ENCODE measurements at places on chromosomes 3 and 15.

DNA sequence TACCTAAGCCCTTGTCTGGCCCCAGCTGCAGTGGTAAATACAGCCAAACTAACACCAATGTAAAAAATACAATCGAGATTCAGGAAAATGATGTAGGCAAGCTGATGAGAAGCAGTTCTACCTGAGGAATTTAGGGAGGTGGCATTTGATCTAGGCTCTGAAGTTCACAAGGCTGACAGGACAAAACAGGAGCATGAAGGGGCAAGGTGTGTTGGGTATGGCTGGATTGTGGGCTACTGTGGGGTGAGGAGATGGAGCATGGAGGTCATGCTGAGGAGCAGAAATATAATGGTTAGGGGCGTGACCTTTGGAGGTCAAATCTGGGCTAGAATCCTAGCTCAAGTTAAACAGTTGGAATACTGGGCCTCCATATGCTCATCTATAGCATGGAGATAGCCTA is 6.5 kb downstream of the NDUFB4 start:
- DNase-seq, result no peak
- H3K27me3 ChIP-seq, result no peaks in the 10 kb centered on the region
- peaks cover 5% of the 10 kb centered on the region for H3K4me1 ChIP-seq
- no peak overlapping the region for H3K27ac ChIP-seq

DNA sequence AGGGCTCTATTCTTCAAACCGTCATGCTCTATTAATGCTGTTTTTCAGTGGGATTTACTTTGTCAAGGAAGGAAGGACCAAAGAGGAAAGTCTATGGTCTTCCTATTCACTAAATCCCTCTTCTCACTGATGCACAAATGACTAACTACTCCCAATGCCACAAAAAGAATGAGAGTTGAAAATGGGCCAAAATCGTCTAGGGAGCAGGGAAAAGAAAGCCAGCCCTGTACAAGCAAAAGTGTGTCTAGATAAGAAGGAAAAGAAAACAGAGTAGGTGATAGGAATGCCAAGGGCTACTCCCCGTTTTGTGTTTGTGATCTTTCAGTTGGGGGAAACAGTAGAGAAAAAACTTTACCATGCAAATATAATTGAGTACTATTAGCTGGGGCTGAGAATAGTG is 97.2 kb upstream of the TMCO5A start:
- DNase-seq, result no peak
- H3K4me3 ChIP-seq, result no peak overlapping the region

- H3K4me3 ChIP-seq, result no peak overlapping the region
- H3K27me3 ChIP-seq, result peaks cover 6% of the 10 kb centered on the region
- no peak for DNase-seq
Measured at GRCh38 chr3:120489421-120489820, 38.6 kb upstream of the FSTL1 start.

GRCh38 chr3:128923576-128923975 is 44.2 kb downstream of the ACAD9 start:
- H3K36me3 ChIP-seq, result peaks cover 59% of the 10 kb centered on the region
- no peaks in the 10 kb centered on the region for H3K4me1 ChIP-seq
- no peak overlapping the region for H3K4me3 ChIP-seq
- no peak for DNase-seq
- H3K27ac ChIP-seq, result no peak overlapping the region

DNA sequence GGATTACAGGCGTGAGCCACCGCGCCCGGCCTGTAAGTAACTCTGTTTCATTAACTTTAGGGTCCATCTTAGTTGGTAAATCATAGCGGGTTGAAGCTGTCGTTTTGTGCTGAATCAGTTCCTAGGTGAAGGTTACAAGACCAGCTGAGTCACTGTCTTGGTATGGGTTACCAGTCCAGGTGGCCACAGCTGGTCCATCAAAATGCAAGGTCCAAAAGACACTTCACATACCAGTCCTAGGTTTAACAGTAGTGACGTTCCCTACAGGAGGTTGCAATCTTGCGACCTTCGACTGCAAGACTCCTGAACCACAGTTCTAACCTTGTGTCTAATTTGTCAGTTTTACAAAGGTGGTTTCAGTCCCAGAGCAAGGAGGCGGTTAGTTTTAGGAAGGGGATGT is 160.1 kb upstream of the ATP10A start:
- no peak for DNase-seq
- H3K36me3 ChIP-seq, result no peaks in the 10 kb centered on the region
- no peak overlapping the region for H3K27ac ChIP-seq
- no peaks in the 10 kb centered on the region for H3K4me1 ChIP-seq
- peaks cover 27% of the 10 kb centered on the region for H3K27me3 ChIP-seq

DNA sequence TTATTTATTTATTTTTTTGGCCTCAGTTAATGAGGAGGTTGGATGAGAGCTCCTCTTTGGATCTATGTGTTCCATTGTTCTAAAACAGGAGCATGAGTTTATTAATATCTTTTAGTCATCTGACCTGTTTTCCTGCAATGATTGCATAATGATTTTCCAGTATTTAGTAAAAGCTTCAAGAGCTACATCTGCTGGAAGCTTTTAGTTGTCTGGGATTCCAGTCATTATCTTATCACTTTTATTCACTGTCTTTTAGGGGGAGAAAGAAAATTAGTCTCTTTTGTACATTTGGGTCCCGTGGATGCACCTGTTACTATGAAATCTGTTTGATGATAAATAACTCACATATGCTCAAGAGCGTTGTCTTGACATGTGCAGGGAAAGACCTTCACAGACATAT is 1270.0 kb downstream of the ROBO1 start:
- H3K4me1 ChIP-seq, result peaks cover 20% of the 10 kb centered on the region
- DNase-seq, result no peak
- H3K36me3 ChIP-seq, result no peaks in the 10 kb centered on the region

- peaks cover 9% of the 10 kb centered on the region for H3K4me1 ChIP-seq
- no peak for DNase-seq
- no peak overlapping the region for H3K27ac ChIP-seq
Measured at GRCh38 chr3:37601832-37602231, 259.8 kb upstream of the CTDSPL start.

- H3K4me1 ChIP-seq, result peaks cover 20% of the 10 kb centered on the region
- peaks cover 70% of the 10 kb centered on the region for H3K36me3 ChIP-seq
- DNase-seq, result no peak
- H3K27ac ChIP-seq, result no peak overlapping the region
- no peak overlapping the region for H3K4me3 ChIP-seq
Measured at GRCh38 chr3:105828703-105829102, 40.1 kb downstream of the CBLB start.

DNA sequence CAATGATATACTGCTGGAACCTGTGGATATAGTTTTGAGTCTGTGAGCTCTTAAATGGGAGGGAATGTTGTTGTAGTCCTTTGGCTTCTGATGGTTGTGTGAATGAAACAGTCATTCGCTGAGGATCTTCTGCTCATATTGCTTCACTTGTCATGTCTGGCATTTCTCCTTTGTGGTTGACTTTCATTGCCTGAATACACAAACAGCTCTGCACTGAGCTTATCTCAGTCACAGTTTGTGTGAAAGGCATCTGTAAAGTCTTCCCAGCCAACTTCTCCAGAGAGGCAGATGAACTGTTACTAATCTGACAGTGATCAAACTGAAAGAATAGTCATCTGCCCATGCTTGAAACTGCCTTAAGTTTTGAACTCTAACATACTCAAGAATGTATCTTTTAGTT is 59.8 kb downstream of the TMED3 start:
- DNase-seq, result no peak
- H3K27me3 ChIP-seq, result peaks cover 4% of the 10 kb centered on the region
- peak overlapping the region; percentile 36 for H3K27ac ChIP-seq
- no peaks in the 10 kb centered on the region for H3K36me3 ChIP-seq
- no peak overlapping the region for H3K4me3 ChIP-seq

- peak overlapping the region; percentile 32 for H3K4me3 ChIP-seq
- no peak for DNase-seq
- H3K4me1 ChIP-seq, result peaks cover 59% of the 10 kb centered on the region
- peaks cover 10% of the 10 kb centered on the region for H3K27me3 ChIP-seq
- H3K36me3 ChIP-seq, result no peaks in the 10 kb centered on the region
Measured at GRCh38 chr3:40872258-40872920, 326.9 kb upstream of the CTNNB1 start.

GRCh38 chr3:170705131-170705530 is 119.3 kb upstream of the SLC7A14 start:
- no peaks in the 10 kb centered on the region for H3K27me3 ChIP-seq
- H3K36me3 ChIP-seq, result peaks cover 17% of the 10 kb centered on the region
- H3K4me1 ChIP-seq, result peaks cover 16% of the 10 kb centered on the region
- DNase-seq, result no peak

GRCh38 chr15:29435811-29436210 is 166.2 kb upstream of the NSMCE3 start:
- no peak for DNase-seq
- H3K27me3 ChIP-seq, result peaks cover 3% of the 10 kb centered on the region
- peaks cover 19% of the 10 kb centered on the region for H3K4me1 ChIP-seq
- no peak overlapping the region for H3K4me3 ChIP-seq
- no peak overlapping the region for H3K27ac ChIP-seq

DNA sequence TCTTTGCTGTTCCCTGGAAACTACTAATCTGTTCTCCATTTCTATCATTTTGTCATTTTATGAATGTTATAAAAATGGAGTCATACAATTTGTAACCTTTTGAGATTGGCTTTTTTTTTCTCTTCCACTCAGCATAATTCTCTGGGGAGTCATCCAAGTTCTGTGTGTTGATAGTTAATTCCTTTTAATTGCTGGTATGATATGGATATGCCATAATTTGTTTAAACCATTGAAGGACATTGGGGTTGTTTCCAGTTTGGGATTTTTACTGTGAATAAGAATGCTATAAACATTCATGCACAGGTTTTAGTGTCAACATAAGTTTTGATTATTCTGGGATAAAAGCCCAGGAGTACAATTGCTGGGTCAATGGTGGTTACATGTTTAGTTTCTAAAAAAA is 279.4 kb downstream of the WNT5A start:
- peaks cover 17% of the 10 kb centered on the region for H3K36me3 ChIP-seq
- no peak for DNase-seq
- H3K27ac ChIP-seq, result no peak overlapping the region
- H3K4me1 ChIP-seq, result peaks cover 35% of the 10 kb centered on the region
- no peak overlapping the region for H3K4me3 ChIP-seq
- H3K27me3 ChIP-seq, result no peaks in the 10 kb centered on the region

DNA sequence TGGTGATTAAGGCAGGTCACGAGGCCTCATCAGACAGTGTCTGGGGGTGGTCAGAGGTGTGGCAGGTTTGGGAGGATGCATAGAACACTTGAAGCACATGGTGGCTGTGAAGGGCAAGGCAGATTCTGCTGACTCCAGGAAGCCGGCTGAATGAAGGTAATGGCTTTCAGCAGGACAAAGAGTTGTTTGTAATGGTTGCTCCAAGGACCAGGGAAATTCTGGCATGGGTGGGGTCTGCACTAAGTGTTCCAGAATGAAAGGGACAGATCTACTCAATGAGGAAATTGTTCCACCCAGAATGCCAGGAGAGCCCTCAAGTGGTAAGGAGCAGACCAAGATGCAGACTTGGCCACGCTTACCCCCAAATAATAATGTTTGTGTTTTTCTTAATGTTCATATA is 70.7 kb upstream of the ACAD9 start:
- peaks cover 62% of the 10 kb centered on the region for H3K36me3 ChIP-seq
- H3K4me3 ChIP-seq, result no peak overlapping the region
- H3K27me3 ChIP-seq, result no peaks in the 10 kb centered on the region
- H3K4me1 ChIP-seq, result peaks cover 30% of the 10 kb centered on the region
- H3K27ac ChIP-seq, result peak overlapping the region; percentile 9

GRCh38 chr15:66842710-66843441 is 140.8 kb downstream of the SMAD6 start:
- H3K4me3 ChIP-seq, result peak overlapping the region; percentile 74
- DNase-seq, result peak; percentile 48
- H3K27ac ChIP-seq, result no peak overlapping the region

DNA sequence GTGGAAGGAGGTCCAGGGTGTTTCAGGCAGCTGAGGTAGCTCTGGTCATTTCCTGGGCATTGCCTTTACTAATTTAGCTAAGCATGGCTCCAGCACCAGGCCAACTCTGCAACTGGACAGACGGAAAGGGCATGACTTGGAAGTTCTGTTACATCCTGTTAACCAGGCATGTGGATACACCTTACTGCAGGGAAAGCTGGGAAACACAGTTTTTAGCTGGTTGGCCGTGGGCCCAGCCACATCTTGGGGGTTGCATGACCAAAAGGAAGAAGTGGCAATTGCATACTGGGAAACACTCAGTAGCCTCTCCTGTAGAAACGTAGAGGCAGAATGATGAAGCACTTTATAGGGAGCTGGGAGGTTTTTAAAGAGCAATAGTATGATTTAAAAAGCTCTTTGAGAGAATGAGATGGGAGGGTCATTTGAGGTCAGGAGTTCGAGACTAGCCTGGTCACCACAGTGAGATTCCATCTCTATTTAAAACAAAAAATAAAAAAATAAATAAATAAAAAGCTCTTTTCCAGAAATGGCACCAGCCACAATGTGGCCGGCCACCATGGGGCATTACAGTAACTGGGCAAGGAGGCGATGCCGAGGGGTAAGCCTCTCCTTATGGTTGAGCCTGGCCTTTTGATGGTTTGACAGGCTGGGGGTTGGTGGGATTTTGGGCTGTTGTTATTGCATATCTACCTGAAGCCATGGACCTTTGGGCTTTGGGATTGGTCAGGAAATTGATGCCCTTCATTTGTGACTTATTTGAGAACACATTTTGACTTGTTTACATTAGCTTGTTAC is 28.6 kb downstream of the TRAK1 start:
- DNase-seq, result no peak
- peaks cover 10% of the 10 kb centered on the region for H3K36me3 ChIP-seq
- no peaks in the 10 kb centered on the region for H3K27me3 ChIP-seq
- H3K4me3 ChIP-seq, result no peak overlapping the region

DNA sequence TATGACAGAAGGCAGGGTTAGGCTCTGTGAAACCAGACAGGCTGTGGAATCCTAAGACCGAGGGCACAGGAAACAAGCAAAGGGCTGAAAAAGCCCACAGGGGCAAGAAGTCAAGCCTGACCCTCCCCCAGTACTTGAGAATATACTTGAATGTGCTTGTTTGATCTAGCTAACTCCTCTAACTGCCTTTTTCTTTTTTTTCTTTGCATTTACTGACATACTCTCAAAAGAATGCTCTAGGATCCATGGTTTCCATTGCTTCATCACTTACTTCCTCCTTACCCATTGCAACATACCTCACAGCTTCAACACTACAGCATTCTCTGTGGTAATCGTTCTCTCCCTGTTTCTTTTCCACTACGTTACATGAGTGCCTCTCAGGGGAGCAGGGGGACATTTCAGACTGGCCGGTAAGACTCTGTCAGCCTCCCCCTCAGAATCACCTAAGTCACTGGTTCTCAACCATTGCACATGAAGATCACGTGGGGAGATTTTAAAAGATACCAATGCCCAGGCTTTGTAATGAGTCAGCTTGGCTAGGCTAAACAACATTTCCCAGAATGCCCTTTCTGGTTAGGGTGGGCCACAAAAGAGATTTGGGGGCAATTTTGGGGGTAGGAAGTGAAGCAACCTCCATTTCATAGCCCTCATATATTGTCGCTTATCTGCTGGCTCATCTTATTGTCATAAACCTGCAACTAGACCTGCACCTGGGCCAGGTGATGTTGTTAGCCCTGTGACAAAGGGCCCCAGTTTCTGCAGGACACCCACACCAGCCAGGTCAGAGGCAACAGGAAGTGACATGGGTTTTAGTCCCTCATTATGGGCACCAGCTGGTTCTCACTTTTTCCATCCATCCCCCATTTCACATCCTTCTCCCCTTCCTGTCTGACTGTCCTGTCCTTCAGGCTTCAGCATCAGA is 24.6 kb upstream of the RSL24D1 start:
- no peak for DNase-seq
- H3K36me3 ChIP-seq, result no peaks in the 10 kb centered on the region
- peaks cover 5% of the 10 kb centered on the region for H3K27me3 ChIP-seq
- H3K4me3 ChIP-seq, result no peak overlapping the region

GRCh38 chr3:128011140-128011539 is 41.1 kb upstream of the SEC61A1 start:
- H3K4me3 ChIP-seq, result no peak overlapping the region
- H3K27ac ChIP-seq, result no peak overlapping the region
- no peaks in the 10 kb centered on the region for H3K36me3 ChIP-seq
- peaks cover 19% of the 10 kb centered on the region for H3K4me1 ChIP-seq
- peaks cover 6% of the 10 kb centered on the region for H3K27me3 ChIP-seq
- peak; percentile 78 for DNase-seq

Measured in nephron progenitor cell (in vitro differentiated cells).